Kidney epithelial cell (primary cell): ENCODE measurements at places on chromosomes 2 and 18. TPM values are rescaled to one million over a fixed set of nuclear protein-coding genes. Genes with fewer than 3 reads are reported as not detected.

RAB12 gene
- 60.5 and 61.0 TPM in 2 replicates for total RNA-seq

MYOM1 gene
- total RNA-seq, result 0.04 and 0.34 TPM in 2 replicates

STPG4 gene
- total RNA-seq, result not detected in 2 replicates

GRCh38 chr2:227891673-227892072 is 20.2 kb downstream of the DAW1 start:
- DNase-seq, result no peak

- DNase-seq, result peak; percentile 69
Measured at GRCh38 chr2:39631718-39632117, 34.0 kb upstream of the TMEM178A start.

DNA sequence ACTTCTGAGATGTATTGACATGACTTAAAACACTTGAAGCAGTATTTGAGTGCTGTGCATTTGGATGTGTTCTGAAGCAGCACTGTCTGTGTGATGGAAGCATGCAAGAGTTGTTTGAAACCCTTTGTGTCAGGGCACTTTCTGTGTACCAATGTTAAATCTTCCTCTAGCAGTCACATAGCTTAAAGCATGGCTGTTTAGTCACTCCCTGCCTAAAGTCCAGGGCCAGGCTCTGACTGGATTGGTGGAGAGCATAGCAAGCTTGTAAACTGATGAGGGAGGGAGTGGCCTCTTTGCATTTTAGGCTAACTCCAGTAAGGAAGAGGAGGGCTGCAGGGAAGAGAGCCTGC is 73.5 kb downstream of the MYO1B start:
- no peak for DNase-seq

GRCh38 chr2:145044491-145044890 is 524.6 kb upstream of the ZEB2 start:
- DNase-seq, result no peak

GRCh38 chr18:75533950-75534349 is 106.4 kb upstream of the SMIM21 start:
- DNase-seq, result no peak

DNA sequence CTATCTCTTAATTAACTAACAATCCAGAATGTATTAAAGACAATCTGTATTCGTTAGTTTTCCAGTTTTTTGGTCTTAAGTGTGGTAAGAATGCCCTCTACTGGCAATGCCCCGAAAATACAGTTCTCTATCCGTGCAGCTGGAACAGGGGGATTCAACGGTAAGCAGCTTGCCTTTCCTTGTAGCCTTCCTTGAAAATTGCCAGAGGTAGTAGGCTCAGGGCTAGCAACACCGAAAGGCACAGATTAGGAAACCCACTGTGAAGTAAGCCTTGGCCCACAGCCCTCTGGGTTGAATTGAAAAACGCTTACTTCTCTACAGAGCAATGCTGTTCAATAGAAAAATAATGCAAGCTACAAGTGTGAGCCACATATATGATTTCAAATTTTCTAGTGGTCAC is 17.1 kb upstream of the VPS4B start:
- no peak for DNase-seq

GRCh38 chr2:239433777-239434403 is 33.1 kb upstream of the HDAC4 start:
- DNase-seq, result no peak
